ENCODE measurements at places on chromosomes 16 and 17.

- DNase-seq: no peak
Observed at GRCh38 chr17:62090021-62090824, 25.1 kb upstream of the MED13 start.

DNA sequence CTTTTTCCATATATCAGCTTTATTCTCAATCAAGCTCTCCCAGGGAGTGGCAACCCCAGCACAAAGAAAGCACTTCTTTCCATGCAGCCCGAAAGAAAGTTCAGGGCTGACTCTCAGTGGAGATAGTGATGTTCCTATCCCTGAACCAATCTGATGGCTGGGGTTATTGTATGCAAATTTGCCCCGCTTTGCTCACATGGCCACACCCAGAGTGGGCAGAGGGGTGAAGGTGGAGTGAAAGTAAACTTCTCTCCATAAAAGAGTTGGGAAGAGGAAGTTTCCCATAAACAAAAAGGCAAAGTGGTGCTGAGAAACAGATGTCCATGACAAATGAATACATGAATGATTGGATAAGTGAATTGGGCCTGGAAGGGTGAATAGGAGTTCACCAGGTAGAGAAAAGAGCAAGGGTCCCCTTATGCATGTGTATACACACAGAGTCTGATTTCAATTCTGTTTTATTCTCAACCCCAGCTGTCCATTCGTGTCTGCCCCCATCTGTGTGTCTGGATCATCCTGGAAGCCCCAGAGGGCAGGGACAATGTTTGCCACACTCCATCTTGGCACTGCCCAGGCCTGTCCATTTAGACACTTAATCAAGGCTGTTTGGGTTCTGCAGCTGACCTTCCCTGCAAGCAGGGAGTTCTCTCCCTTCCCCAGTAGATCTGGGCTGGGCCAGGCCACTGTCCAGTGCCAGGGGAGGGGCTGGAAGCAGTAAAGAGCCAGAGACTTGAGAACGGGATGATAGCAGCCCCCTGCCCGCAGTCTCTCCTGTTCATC is 14.1 kb upstream of the NGFR start:
- no peak for DNase-seq

DNA sequence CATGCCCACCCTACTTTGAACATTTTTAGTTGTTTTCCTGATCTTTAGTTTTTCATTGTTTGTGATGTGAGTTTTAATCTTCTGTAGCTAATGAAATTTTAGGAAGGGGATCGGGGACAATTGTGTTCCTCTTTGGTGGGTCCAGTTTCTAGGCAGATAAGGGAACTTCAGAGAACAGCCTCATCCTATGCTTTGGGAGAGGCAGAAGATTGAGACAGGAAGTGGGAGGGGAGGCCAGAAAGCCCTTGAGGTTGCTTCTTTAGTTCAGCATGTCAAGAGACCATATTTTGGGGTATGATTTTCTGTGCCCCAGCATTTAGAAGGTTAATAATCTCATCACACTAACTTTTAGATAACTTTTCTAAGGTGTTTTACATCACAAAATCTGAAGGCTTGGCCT is 191.0 kb downstream of the TANC2 start:
- DNase-seq: no peak

GRCh38 chr17:39705786-39706348 is 6.0 kb downstream of the ERBB2 start:
- DNase-seq: no peak

DNA sequence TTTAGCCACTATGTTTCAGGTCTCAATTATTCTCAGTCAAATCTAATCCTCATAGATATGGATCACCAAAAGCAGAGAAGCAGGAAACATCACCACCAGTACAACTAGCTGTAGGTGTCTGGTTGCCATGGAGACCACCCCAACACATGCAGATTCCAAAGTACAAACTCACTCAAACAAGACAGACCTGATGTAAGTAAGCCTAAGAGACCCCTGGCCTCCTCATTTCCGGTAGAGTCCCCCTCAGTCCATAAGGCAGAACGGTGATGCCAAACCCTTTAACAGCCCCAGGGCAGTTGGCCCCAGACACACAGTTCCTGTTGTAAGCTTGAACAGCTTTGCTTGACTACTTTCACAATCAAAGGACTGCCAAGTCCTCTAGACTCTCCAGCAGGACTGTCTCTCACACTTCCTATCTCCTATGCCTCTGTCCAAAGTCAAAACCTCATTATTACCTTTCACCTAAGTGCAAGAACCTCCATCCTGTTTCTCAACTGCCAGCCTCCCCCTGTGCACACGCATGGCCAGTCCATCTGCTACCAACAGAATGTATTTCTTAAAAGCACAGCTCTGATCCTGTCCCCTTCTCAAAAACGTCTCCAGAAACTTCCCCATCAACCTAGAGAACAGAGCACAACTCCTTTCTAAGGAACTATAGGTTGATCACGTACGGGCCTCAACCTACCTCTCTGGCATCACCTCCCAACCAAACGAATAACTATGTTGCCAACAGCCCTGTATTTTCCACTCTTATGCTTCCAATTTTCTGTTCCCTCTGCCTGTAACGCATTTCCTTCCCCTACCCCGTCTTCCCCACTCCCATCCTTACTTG is 23.9 kb downstream of the SLC39A11 start:
- DNase-seq: no peak

- no peak for DNase-seq
Observed at GRCh38 chr16:88713568-88714419, 7.5 kb downstream of the CTU2 start.

GRCh38 chr17:69593716-69594115 is 179.2 kb downstream of the MAP2K6 start:
- no peak for DNase-seq

DNA sequence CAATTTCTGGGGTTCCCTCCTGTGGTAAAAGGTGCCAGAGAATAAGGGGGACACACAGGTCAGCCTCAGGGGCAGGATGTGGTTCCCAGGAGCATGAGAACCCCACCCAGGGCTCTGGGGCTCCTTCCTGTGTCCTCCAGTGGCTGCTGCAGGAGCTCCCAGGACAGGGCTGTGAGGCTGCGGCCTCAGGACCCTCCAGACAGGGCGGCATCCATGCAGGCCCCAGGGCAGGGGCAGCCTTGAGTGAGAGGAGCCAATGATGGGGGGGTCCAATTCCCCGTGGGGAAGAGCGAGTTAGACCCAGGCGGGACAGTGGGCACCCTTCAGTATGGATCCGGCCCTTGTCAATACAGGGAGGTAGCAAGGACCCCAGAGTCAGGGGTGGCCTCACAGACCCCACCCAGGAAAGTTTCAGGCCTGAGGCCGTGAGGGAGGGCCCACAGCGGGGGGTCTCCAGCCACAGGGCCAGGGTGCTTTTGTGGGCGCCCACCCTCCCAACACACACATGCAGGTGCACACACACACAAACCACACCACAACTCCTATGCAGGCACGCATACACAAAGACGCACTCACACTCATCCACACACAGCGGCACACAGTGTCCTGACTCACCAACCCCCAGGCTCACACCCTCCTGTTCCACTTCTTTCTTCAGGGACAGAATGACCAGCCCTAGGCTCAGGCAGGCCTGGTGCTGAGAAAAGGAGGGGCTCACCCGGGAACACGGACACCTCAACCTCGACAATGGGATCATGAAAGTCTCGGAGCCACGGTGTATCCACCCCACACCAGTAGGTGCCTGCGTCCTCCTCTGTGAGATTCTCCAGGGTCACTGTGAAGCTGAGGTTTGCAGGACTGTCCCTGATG is 1.8 kb downstream of the CD300C start:
- no peak for DNase-seq

DNA sequence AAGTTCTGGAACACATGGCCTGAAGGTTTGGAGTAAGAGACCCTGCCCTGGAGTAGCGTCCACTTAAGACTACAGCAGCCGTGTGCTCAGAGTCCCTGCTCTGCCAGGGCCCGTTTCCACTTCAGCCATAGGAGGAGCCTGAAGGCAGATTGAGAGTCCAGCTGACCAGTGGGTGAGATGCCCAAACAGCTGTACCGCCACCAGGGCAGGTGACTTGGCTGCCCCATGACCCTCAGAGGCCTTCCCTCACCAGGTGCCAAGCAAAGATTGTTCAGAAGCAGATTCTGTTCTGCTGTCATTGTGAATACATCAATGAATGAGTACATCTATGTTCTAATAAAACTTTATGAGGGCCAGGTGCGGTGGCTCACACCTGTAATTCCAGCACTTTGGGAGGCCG is 178.8 kb downstream of the RAB11FIP4 start:
- DNase-seq: no peak

- no peak for DNase-seq
Observed at GRCh38 chr17:77959126-77959925, 823 bp downstream of the TNRC6C start.

- no peak for DNase-seq
Observed at GRCh38 chr17:59493867-59494266, 71.5 kb upstream of the DHX40 start.

DNA sequence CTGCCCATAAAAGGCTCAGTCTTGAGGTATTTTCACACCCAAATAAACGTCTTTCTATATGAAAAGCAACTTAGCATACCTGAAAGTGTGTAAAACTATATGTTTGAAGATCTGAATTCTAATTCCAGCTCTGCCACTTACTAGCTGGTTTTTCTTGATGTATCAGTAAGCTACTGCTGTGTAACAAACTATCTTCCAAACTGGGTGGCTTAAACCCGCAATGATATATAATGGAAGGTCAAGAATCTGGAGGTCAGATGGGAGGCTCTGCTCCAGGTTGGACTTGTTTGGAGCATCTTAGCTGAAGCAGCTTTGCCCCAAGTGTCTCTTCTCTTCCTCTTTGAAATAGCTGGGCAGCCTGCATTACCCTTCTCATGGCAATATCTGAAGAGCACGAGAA is 164.3 kb upstream of the IRX5 start:
- no peak for DNase-seq

DNA sequence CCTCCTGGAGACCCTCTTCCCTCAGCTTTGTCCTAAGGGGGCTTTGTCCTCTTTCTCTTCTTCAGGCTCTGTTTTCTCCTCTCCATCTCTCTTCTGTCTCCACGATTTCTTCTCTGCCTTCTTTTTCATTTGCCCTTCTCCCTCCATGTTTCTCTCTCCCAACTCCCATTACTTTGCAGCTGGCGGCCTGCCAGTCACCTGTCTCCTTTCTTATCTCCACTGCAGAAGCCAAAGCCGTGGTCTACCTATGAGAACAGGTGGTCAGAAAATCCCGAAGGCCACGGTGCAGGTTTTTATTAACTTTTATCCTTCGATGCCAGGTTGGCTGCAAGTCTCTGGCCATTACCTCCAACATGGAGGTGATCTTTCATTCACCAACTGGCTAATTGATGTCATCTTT is 45.1 kb downstream of the FZD2 start:
- DNase-seq: no peak

GRCh38 chr17:65385726-65386125 is 175.7 kb downstream of the AXIN2 start:
- no peak for DNase-seq

DNA sequence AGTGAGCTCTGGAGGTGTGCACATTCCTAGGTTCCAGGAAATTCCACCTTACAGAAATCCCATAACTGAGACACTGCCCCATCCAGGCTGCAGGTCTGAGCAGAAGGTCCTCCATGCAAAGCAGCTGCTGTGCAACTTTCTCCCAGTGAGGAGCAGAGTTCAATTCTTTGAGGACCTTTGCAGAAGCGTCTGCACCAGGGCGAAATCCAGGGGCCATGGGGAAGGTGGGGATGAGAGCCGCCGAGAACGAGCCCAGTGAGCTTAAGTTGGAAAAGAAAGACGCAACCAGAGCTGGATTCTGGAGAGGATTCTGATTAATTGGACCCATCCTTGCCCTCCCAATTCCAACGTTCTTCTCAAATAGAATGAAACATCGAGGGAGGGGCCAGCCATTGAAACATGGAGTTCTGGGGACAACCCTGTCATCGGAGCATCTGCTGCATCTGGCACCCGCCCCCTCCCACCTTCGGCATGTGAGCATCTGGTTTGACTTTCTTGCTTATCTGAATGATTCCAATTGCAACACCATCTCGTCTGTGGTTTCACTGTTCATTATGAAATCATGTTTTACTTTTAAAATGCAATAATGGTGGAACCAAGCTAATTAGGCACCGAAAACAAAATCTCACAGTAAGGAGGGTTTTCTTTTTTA is 190.6 kb upstream of the FOXF1 start:
- DNase-seq: no peak

DNA sequence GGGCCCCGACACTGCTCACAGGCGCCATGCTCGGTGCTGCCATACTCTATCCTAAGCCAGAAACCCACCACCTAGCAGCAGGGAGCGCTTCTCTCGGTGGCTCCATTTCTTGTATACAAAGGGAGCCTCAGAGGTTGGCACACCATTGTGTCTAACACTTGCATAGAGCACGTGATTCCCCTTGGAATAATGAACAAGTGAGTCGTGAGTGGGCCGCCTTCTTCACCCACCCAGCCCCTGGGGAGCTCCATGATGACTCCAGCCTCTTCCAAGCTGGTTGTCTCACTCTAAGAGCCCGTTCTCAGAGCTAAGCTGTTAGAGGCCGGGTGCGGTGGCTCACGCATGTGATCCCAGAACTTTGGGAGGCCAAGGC is 82.3 kb upstream of the ZNF469 start:
- no peak for DNase-seq

DNA sequence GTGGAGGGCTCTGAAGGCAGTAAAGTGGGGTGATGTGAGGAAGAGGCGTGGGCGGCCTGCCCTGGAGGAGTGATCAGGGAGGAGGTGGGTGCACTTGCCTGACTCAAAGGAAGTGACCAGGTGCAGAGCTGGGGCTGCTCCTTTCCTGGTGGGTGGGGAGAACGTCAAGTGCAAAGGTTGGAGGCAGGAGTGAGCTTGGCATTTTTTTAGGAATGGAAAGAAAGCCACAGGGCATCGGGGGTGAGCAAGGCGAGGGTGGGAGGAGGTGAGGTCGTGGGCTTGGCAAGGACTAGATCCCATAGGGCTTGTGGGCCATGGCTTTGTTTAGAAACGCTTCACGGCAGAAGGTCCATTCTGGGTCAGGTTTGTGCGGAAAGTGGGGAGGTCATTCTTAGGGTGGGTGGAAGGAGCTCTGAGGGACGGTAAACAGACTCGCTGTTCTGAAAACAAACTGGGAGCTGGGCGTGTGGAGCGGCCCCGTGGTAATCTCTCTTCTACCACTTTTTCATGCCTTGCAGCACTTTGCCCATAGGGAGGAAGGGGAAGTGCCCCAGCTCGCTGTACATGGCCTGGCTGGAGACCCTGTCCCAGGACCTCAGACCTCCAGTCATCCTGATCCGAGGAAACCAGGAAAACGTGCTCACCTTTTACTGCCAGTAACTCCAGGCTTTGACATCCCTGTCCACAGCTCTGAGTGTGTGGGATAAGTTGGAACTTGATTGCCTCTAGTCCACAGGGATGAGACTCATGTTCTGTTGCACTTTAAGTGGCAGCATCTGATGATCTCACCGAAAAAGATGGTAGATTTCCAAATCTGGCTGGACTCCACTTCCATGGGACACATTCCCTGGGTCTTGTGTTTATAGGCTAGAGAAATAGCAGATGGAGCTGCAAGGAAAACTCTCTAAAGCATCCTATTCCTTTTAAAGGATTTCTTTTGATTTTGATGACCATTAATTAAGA is 18.9 kb upstream of the HERPUD1 start:
- no peak for DNase-seq

DNA sequence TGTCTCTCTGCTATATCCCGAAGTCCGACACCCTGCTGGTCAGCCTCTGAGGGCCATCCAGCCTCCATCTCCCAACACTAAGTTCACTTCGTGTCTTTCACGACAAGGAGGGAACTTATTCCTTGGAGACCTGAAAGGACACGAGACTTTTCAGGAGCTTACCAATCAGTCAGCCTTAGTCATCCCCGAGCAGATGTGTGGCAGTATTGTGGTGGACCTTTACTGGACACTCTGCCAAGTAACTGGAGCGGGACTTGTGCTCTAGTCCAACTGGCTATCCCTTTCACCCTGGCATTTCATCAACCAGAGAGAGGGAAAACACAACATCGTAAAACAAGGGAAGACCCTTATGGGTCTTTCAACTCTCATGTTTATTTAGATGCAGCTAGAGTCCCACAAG is 87.1 kb downstream of the EMP2 start:
- no peak for DNase-seq

GRCh38 chr17:75592348-75593020 is 4.9 kb downstream of the MYO15B start:
- no peak for DNase-seq
